ENCODE measurements at places on chromosomes 2 and 18.

DNA sequence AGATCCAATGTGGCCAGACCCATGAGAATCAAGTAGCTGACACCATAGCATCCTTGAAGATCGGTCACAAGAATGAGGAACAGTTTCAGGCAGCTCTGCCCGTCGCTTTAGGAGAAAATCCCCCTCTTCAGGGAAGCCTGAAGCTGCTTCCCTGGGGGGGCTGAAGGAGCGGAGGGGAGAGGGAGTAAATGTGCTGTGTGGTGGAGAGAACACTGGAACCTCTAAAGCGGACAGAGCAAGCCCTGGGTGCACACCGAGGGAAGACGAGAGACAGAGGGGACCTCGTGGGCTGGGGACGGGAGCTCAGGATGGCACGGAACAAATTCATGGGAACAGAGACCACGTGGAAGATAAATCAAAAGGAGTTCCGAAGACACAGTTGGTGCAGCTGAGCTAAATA lies 154.3 kb downstream of the NDUFA10 start:
- DNase-seq, result no peak

DNA sequence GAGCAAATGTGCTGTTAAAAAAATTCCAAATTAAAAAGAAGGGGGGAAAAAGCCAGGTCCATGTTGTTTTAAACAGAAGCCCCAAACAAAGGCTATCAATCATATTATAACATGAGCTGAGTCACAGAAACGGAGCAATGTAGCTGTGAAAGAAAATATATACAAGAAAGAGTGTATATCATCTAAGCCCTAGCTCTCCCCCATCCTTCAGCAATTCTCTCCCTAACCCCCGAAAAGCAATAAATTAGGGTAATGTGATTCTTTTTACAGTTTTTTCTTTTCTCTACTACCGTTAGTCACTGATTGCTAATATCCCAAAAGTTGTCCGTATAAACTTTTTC lies 25.3 kb downstream of the FEZ2 start:
- DNase-seq, result no peak

DNA sequence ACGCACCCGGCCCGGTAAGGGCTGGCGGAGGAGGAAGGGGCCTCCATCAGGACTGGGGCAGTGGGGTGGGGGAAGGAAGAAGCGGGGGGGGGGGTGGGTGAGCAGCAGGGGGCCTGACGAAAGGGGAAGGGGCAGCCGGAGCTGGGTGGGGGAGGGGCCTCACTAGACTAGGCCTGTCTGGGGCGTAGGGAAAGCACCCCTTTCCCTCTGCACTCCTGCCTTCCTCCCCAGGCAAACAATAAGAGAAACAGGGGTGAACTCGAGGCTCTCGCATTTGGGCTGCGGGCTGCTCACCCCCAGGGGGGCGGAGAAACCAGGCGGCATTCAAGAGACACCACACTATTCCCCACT lies 82.7 kb upstream of the POMC start:
- DNase-seq, result no peak

DNA sequence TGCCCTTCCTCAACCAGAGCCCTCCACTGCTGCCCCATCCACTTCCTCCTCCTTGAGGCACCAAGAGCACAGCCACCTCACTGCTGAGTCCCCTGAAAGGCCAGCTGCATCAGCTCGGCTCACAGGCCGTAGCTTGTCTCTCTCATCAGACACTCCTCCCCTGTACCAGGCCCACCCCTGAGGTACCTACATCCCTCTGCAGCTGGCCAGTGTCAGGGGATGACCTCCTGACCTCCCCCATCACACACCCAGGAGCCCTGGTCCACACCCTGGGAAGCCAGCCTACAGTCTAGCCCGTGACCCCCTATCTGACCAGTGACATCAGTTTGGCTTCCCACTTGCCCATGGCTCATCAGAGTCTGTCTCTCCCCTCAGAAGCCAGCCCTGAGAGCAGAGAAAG lies 205.6 kb downstream of the TNS1 start:
- DNase-seq, result no peak

DNA sequence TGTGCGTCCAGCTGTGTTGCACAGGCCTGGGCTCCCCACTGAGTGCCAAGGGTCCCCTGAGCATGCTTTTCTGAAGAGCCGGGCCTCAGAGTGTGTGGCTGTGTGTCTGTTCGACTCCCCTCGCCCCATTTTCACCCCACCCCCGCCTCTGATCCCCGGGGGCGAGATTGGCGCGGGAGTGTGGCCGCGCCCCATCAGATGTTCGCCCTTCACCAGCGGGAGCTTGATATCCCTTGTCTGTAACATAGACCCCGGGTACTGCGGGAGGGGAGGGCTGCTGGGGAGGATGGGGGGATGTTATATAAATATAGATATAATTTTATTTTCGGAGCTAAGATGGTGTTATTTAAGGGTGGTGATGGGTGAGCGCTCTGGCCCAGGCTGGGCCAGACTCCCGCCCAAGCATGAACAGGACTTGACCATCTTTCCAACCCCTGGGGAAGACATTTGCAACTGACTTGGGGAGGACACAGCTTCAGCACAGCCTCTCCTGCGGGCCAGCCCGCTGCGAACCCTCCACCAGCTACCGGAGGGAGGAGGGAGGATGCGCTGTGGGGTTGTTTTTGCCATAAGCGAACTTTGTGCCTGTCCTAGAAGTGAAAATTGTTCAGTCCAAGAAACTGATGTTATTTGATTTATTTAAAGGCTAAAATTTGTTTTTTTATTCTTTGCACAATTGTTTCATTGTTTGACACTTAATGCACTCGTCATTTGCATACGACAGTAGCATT lies 1.5 kb downstream of the RHOB start:
- no peak for DNase-seq

GRCh38 chr18:35827903-35828275 lies 144.6 kb upstream of the RMP24 start:
- DNase-seq, result no peak

- DNase-seq, result no peak
These were observed 312.3 kb upstream of the ID2 start for GRCh38 chr2:8369522-8369921.

DNA sequence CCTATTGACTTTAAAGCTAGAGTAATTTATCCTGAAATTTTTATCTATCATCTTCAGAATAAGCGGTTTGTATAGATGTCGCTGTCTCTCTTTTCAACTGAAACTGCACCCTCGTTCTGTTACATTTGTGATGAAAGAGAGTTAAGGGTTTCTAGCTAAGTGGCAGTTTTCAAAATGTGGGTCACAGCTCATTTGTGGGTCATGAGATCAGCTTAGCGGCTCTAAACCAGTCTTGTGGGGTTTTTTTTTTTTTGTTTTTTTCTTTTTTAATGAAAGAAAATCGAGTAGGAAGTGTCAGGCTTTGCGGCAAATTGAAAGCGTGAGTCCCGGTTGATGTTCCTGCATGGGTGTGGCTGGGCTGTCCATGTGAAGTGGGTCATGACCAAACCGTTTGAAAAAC lies 31.2 kb downstream of the SALL3 start:
- no peak for DNase-seq

DNA sequence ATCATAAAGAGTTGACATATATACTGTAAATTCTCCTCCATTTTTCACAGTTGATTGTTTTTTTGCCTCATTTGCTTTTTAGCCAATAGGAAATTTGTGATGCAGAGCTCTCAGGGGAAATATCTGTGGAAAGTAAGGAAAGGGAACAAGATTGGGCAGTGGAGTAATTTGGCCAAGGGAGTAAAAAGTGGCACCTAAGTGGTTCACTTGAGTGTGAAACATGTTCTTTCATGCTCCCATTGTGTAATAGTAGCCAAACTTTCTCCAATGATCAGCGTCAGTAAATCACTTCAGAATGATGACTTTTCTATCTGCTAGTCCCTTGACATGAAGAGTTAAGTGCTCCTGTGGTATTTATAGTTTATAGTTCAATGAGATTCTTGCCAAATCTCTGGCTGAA lies 141.9 kb upstream of the KCNJ3 start:
- DNase-seq, result no peak

- DNase-seq, result peak; percentile 30
These were observed 18.8 kb downstream of the EPHA4 start for GRCh38 chr2:221553333-221553732.

- no peak for DNase-seq
These were observed 364.8 kb upstream of the SLC14A2 start for GRCh38 chr18:45250479-45250878.

DNA sequence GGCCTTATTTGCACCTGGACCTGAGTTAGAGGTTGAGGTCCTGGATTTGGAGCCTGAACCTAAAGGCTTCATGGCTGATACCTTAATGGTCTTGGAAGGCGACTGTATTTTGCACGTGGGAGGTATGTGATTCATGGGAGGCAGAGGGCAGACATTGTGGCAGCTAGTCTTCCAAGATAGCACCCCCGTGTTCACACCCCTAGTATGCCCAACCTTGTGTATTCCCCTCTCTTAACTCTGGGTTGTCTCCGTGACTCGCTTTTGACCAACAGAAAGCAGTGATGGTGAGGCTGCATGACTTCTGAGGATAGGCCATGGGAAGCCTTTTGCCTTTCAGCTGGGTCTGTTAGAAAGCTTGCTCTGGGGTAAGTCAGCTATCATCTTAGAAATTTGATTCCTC lies 45.8 kb upstream of the HAAO start:
- no peak for DNase-seq

- DNase-seq, result no peak
These were observed 65.3 kb downstream of the C1D start for GRCh38 chr2:67997528-67997900.

GRCh38 chr2:109489296-109489695 lies 124.5 kb downstream of the SEPTIN10 start:
- no peak for DNase-seq

GRCh38 chr2:10722252-10722825 lies 909 bp downstream of the ATP6V1C2 start:
- no peak for DNase-seq

DNA sequence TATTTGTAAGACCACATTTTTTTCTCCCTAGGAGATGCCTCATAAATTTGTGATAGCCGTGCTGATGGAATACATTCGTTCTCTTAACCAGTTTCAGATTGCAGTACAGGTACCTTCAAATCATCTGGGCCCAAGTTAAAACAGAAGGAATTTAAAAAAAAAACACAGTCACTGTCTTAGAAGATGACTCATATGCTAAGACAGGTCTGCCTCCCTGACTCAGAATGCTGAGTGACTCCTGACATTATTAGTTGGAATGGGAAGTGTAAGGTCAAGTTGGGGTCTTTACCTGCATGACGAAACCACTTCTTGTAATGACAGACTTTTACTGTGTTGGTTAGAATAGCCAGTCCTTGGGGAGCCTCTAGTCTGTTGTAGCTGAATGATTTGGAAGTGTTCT lies 26.3 kb downstream of the RMC1 start:
- no peak for DNase-seq

GRCh38 chr2:39215545-39215944 lies 28.2 kb downstream of the CDKL4 start:
- DNase-seq, result no peak

Data from DMS153 (cell line).